ENCODE measurements at places on chromosomes 2 and 18.

GRCh38 chr2:26619096-26619495 lies 22.1 kb downstream of the CIB4 start:
- no peak overlapping the region for H3K4me3 ChIP-seq
- no peaks in the 10 kb centered on the region for H3K36me3 ChIP-seq
- DNase-seq, result no peak
- H3K27ac ChIP-seq, result no peak overlapping the region
- peaks cover 10% of the 10 kb centered on the region for H3K4me1 ChIP-seq
- H3K27me3 ChIP-seq, result peaks cover 47% of the 10 kb centered on the region

GRCh38 chr2:117056376-117056748 lies 758.1 kb upstream of the DDX18 start:
- H3K27me3 ChIP-seq, result no peaks in the 10 kb centered on the region
- no peak overlapping the region for H3K27ac ChIP-seq
- no peaks in the 10 kb centered on the region for H3K4me1 ChIP-seq
- no peak overlapping the region for H3K4me3 ChIP-seq
- H3K36me3 ChIP-seq, result no peaks in the 10 kb centered on the region
- no peak for DNase-seq

DNA sequence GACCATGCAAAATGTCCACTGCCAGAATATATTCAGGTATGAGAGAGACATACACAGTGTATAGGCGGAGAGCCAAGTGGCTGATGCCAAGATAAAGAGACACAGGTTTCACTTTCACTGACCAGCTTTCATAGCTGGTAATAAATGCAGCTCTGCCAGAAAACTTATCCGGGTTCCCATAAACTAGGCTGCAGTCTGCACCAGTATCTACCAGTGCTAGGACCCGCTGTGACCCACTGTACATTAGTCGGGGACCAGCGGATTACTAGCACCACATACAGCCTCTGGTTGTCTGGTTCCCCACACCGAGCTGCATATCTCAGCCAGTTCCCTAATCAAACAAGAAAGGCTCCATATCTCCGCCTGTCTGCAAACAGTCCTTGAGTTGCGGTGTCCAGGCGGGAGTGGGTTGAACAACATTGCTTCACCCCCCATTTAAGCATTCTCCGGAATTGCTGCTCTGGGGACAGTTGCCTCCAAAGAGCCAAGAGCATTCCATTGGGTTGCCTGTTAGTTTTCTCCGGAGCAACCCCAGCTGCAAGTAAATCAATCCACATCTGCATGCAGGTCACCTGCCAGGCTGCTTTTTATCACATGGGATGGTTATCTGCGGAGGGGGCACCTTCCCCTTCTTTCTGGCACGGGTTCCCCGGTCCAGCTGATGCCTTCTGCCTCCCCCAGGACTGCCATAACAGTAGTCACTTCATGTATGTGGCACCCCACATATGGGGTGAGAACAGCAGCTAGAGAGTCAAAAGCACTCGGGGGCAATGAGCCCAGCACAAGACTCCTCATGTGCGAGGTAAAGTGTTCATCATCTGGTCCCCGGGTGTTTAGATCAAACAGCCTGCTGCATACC lies 18.0 kb upstream of the KLHL23 start:
- no peak overlapping the region for H3K4me3 ChIP-seq
- H3K27ac ChIP-seq, result no peak overlapping the region
- peaks cover 13% of the 10 kb centered on the region for H3K4me1 ChIP-seq
- H3K36me3 ChIP-seq, result no peaks in the 10 kb centered on the region
- H3K27me3 ChIP-seq, result no peaks in the 10 kb centered on the region

DNA sequence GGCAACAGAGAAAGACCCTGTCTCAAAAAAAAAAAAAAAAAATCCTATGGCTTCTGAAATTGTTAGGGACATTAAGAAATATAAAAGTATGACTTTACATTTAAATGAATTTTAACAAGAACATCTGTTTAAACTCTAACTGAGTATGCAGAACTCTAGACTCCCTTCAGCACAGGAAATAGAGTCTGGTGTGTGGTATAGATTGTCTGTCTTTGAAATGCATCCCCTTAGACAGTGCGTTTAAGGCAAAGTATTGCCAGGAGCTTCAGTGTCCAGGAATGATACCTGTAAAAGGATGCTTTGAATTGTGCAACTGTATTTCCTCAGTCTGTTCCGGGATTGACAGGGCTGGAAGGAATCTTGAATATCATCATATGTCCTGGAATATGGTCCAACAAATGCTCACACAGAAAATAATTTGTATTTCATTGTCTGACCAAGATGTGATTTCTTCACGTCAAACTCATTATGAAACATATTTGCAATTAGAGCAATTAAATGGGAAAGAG lies 133.0 kb upstream of the RASGRP3 start:
- no peak overlapping the region for H3K4me3 ChIP-seq
- H3K36me3 ChIP-seq, result peaks cover 4% of the 10 kb centered on the region
- H3K4me1 ChIP-seq, result peaks cover 10% of the 10 kb centered on the region
- DNase-seq, result no peak
- no peaks in the 10 kb centered on the region for H3K27me3 ChIP-seq

DNA sequence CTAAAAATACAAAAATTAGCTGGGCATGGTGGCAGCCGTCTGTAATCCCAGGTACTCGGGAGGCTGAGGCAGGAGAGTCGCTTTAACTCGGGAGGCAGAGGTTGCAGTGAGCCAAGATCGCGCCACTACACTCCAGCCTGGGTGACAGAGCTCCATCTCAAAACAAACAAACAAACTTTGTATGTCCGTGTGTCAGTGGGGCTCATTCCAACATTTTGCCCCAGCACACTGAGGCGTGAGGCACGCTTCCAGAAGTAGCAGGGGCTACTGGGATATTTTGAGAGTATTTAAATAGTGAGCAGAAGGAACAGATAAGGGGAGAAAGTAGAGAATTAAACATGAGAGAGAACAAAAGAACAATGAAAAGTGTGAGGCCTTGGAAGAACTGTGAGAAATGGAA lies 83.3 kb upstream of the TANK start:
- no peak for DNase-seq
- peaks cover 6% of the 10 kb centered on the region for H3K4me1 ChIP-seq
- H3K36me3 ChIP-seq, result no peaks in the 10 kb centered on the region
- H3K27ac ChIP-seq, result peak overlapping the region; percentile 75
- H3K4me3 ChIP-seq, result no peak overlapping the region

- no peaks in the 10 kb centered on the region for H3K27me3 ChIP-seq
- no peak for DNase-seq
- no peaks in the 10 kb centered on the region for H3K36me3 ChIP-seq
Observed at GRCh38 chr2:96895746-96896651, 26.1 kb upstream of the SEMA4C start.

DNA sequence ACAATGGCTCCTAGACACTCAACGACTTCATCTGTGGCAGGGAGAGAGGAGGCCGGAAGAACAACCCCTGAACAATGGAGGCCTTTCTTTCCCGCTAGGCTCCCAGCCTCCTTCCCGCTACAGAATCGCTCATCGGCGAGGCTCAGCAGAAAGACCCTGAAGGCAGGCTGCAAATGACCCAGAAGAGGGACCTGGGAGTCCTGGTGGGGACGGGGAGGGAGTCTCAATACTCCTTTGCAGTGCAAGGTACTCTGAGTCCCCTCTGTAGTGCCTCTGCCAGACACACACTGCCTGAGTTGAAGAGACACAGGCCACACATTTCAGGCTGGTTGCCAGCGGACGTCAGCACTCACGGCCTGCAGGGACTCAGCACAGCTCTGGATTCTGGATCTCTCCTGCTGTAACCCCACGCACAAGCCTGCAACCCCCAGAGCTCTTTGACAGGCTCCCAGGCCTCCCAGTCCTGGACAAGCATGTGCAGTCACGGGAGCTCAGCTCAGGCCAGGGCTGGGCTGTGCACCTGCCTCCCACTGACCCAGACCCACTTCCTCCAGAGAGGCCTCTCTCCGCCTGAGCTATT lies 6.1 kb downstream of the GPR17 start:
- H3K27me3 ChIP-seq, result no peaks in the 10 kb centered on the region
- H3K36me3 ChIP-seq, result peaks cover 57% of the 10 kb centered on the region
- peaks cover 79% of the 10 kb centered on the region for H3K4me1 ChIP-seq
- DNase-seq, result peak; percentile 95

GRCh38 chr2:239690651-239691631 lies 290.1 kb upstream of the HDAC4 start:
- no peak for DNase-seq
- peaks cover 14% of the 10 kb centered on the region for H3K27me3 ChIP-seq
- H3K36me3 ChIP-seq, result no peaks in the 10 kb centered on the region

DNA sequence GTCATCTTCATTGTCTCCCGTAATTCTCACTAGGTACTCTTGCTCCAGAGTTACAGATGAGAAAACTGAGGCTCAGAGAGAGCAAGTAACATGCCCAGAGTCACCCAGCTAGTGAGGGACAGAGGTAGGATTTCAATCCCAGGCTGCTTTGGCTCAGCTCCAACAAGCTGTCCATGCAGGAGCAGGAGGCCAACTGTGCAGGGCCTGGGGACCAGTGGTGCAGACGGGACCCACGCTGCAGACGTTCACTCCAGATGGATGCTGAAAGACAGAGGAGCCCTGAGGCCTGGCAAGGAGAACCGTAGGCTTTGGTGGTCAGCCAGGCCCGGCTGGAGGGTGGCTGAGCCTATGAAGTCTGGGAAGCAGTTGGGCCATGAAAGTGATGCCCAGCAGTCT lies 102.6 kb downstream of the MCFD2 start:
- no peaks in the 10 kb centered on the region for H3K36me3 ChIP-seq
- DNase-seq, result peak; percentile 71
- peak overlapping the region; percentile 92 for H3K27ac ChIP-seq
- H3K4me1 ChIP-seq, result peaks cover 68% of the 10 kb centered on the region
- no peaks in the 10 kb centered on the region for H3K27me3 ChIP-seq

- DNase-seq, result no peak
- no peaks in the 10 kb centered on the region for H3K36me3 ChIP-seq
- H3K27ac ChIP-seq, result no peak overlapping the region
- H3K4me3 ChIP-seq, result no peak overlapping the region
Observed at GRCh38 chr2:127770973-127771735, 39.8 kb downstream of the WDR33 start.

- peaks cover 62% of the 10 kb centered on the region for H3K4me1 ChIP-seq
- peaks cover 34% of the 10 kb centered on the region for H3K36me3 ChIP-seq
- H3K4me3 ChIP-seq, result peak overlapping the region; percentile 11
- H3K27ac ChIP-seq, result no peak overlapping the region
- no peaks in the 10 kb centered on the region for H3K27me3 ChIP-seq
Observed at GRCh38 chr2:28397043-28397381, 4.4 kb downstream of the FOSL2 start.

- DNase-seq, result no peak
- H3K4me3 ChIP-seq, result no peak overlapping the region
- H3K36me3 ChIP-seq, result no peaks in the 10 kb centered on the region
- peaks cover 8% of the 10 kb centered on the region for H3K4me1 ChIP-seq
- H3K27ac ChIP-seq, result peak overlapping the region; percentile 65
Observed at GRCh38 chr2:236341067-236341466, 76.9 kb upstream of the ASB18 start.

DNA sequence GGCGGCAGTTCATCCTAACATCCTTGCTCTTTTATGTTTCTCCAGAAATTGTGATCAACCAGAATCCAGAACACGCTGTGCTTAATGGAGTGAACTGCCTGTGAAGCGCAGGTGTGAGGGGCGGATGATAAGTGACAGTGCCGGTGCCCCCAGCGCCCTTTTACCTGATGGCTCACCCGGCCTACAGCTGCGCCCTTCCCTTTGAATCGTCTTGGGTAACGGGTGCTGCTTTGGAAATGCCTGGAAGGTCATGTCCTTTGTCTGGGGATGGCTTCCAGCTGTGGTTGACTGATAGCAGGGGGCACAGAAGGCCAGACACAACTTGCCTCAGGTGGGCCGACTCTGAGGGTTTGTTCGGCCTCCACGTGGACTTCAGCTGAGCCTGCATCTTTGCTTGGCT lies 119.4 kb downstream of the LPIN1 start:
- DNase-seq, result no peak
- H3K27ac ChIP-seq, result no peak overlapping the region
- H3K4me3 ChIP-seq, result no peak overlapping the region
- H3K27me3 ChIP-seq, result no peaks in the 10 kb centered on the region
- H3K4me1 ChIP-seq, result peaks cover 15% of the 10 kb centered on the region

DNA sequence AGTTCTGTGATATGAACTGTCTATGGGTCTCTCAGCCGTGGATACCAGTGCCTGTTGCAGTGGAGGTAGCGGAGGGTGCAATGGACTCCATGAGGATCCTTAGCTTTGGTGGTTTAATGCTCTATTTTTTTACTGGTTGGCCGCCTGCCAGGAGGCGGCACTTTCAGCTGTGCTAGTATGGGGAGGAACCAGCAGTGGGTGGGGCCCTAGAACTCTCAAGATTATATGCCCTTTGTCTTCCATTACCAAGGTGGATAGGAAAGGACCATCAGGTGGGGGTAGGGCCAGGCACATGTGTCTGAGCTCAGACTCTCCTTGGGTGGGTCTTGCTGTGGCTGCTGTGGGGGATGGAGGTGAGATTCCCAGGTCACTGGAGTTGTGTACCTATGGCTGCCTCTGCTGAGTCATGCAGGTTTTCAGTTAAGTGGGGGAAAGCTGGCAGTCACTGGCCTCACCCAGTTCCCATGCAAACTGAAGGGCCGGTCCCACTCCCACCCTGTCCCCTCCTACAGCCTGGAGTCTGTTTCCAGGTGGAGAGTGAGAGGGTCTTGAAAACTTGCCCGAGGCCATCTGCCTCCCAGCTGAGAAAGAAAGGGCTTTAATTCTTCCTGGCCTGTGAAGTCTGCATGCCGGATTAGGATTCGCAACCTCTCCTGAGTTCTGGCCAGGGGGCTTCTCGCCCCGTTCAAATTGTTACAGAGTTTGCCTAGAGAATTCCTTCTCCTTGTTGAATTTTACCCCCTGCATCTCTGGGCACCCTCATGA lies 14.5 kb downstream of the KCNS3 start:
- no peaks in the 10 kb centered on the region for H3K27me3 ChIP-seq
- H3K4me1 ChIP-seq, result no peaks in the 10 kb centered on the region
- no peak overlapping the region for H3K4me3 ChIP-seq
- no peak for DNase-seq
- H3K36me3 ChIP-seq, result no peaks in the 10 kb centered on the region

- H3K4me3 ChIP-seq, result no peak overlapping the region
- H3K27me3 ChIP-seq, result no peaks in the 10 kb centered on the region
- no peak for DNase-seq
- H3K4me1 ChIP-seq, result no peaks in the 10 kb centered on the region
- no peaks in the 10 kb centered on the region for H3K36me3 ChIP-seq
Observed at GRCh38 chr2:220510668-220511067, 883.2 kb downstream of the SLC4A3 start.

DNA sequence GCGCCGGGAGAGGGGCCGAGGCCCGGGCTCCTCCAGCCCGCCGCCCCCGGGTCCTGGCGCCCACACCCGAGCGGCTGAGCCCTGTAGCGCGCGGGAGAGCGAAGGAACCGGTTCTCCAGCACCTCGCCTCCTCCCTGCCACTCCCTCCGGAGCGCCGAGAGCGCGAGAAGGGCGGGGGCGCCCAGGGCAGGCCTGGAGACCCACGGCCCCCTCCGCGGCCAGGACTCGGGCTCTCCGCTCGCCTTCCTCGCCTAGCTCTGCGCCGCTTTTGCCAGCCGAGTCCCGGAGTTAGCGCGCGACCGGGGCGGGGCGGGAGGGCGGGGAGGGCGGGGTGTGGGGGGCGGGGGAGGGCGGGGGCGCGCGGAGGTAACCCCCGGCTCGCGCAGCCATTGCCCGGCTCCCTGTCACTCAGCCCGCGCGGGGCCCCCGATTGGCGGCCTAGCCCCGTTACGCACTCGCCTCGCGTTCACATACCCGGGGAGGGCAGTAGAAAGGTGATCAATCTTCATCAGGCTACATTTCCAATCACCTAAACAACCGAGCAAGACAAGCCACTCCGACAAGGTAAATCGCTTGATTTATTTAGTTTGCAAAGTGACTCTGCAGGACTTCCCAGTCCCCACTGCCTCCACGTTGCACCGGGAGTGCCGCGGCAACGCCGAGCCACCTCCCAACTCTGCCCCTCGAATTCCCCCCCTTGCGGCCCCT lies at the start of gene OTX1:
OTX1 (plus strand) TSS at position 497 of the 708 bp plus-strand sequence. CDS start 2,161 bp downstream, outside the sequence.
- H3K27me3 ChIP-seq, result peaks cover 100% of the 10 kb centered on the region
- peak within 1 kb of the TSS; percentile 36 for H3K4me3 ChIP-seq
- H3K36me3 ChIP-seq, result no peaks in the 10 kb centered on the region
- peaks cover 44% of the 10 kb centered on the region for H3K4me1 ChIP-seq
- no peak within 1 kb of the TSS for H3K27ac ChIP-seq
